Activated CD8-positive, alpha-beta memory T cell treated with anti-CD3 and anti-CD28 coated beads, Interleukin-2, amount 50 U/mL, for 4 hours (primary cell): ENCODE measurements at places on chromosomes 7 and 10.

GRCh38 chr10:77799352-77799751 is 127.2 kb downstream of the DLG5 start:
- no peak for DNase-seq

GRCh38 chr7:69598487-69599285 is 411 bp downstream of the AUTS2 start:
- no peak for DNase-seq

DNA sequence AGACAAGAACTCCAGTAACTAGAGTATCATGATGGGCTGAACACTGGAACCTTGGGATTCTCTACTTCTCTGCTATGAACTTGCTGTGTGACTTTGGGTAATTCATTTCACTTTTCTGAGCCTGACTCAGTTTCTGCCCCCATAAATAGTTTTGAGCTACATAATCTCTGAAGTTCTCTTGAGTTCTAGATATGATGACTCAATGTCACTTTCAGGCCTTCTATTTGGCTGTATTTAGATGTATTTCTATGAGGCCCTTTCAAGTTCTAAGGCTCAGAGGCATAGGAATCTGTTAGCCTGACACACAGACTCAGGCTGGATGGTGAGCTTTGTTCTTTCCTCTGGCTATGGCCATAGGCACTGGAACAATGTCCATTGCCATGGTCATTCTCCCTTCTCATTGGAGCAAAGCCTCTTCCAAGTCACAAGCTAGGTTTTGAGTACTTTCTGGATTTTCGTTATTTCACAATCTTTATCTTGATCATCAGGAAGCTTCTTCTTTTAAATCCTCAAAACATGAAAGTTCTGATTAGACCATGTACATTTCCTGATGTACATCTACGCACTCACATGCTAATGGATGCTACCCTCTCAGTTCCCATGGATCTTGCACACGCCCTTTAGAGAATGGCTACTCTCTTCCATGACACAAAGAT is 101.6 kb downstream of the TES start:
- no peak for DNase-seq

DNA sequence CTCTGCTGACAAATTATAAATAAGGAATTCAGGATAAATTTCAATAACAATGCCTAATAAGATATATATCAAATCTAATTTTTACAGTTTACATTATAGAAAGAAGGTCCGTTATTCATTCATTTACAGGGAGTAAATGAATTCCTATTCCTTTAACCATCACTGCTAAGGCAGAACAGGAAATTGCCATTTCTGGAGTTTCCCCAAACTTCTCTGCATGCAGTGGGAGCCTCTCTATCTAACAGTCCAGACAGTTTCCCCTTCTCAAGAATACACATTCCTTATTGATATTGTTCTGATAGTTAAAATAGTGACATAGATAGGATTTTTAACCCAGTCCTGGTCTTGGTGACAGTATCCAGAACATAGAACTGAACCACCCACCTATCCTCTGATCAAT is 24.3 kb downstream of the MKI67 start:
- no peak for DNase-seq

GRCh38 chr7:84013616-84014240 is 180.9 kb downstream of the SEMA3A start:
- no peak for DNase-seq

DNA sequence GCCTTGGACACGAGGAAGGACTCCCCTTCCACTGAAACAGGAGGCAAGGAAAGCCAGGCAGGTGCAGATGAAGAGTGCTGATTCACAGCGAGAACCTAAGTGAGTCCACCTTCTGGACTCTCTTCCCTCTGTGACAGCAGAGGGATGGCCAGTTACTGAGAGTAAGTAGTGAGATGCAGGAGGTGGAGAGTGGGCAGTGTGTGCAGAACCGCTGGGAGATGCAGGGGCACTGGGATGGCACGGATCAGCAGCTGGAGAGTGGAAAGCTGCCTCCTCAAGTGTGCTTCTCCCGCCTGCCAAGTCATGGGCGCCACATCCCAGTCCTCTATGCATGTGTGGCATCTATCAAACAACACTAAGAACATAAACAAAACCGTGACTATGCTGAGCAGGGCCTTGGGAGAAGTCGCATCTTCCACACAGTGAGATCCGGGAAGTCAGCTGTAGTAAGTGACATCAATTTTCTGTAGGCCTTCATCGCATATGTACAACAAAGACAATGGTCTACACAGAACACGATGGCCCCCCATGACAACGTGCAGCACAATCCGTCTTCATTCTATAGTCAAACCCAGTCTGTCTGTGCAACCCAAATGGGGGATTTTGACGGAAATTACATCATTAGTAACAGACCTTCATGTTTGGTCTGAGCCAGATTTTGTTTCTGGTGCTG is 217.4 kb upstream of the KLF14 start:
- DNase-seq: no peak

DNA sequence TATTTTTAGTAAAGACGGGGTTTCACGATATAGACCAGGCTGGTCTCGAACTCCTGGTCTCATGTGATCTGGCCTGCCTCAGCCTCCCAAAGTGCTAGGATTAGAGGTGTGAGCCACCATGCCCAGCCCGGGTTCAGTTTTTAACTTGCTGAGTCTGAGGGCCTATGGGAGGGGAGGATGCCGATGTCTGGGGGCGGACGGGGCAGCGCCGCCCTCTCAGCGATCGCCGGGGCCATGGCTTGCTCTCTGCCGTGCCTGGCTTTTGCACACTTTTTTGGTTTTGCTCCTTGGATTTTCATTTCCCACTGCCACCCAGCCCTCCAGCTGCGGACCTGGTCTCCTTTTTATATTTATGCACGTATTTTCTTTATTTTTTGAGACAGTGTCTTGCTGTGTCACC is 15.2 kb upstream of the COL26A1 start:
- DNase-seq: no peak

DNA sequence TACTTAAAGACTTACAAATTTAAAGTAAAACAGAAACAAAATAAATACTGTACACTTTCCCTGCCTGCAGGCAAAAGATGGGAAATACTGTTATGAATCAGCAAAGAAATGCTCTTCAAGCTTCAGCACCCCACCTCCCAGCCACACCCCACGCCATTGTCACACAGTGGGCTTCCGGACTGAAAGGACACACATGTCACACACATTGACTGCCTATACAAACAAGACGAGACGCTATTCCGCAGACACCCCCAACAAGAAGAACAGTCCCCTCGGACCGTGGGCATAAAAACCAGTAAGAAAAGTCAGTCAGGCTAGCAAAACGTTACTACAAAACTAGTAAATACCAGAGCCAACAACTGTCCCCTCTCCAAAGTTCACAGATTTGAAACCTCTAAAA is 22.2 kb upstream of the PARP12 start:
- DNase-seq: peak; percentile 49

- DNase-seq: peak; percentile 51
Observed at GRCh38 chr10:31927884-31928548, 615 bp downstream of the ARHGAP12 start.

DNA sequence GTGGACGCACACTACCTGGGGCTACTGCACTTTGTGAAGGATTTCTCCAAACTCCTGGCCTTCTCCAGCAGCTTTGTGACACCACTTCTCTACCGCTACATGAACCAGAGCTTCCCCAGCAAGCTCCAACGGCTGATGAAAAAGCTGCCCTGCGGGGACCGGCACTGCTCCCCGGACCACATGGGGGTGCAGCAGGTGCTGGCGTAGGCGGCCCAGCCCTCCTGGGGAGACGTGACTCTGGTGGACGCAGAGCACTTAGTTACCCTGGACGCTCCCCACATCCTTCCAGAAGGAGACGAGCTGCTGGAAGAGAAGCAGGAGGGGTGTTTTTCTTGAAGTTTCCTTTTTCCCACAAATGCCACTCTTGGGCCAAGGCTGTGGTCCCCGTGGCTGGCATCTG is 14.0 kb downstream of the GPR146 start:
- no peak for DNase-seq

GRCh38 chr7:143456992-143457793 is 13.9 kb downstream of the TAS2R60 start:
- no peak for DNase-seq

- DNase-seq: no peak
Observed at GRCh38 chr7:70237256-70237655, 639.0 kb downstream of the AUTS2 start.

GRCh38 chr10:11875494-11876281 is 52.5 kb downstream of the PROSER2 start:
- no peak for DNase-seq

DNA sequence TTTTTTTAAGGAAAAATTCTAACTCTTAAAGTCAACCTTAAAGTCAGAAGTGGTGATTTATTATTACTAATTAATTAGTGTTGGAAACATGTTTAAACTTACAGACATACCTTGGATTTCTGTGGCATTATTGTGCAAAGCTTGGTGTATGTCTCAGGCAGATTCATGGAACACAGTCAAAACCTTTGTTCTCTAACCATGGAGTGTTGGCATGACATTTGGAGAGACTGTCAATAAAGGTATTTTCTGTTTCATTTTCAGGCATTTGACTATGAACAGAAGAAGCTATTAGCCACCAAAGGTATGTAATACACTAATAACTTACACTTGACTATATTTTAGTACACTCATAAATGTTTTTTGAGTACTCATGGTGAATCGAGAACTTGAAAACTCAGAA is 293.7 kb downstream of the BICC1 start:
- DNase-seq: no peak

- no peak for DNase-seq
Observed at GRCh38 chr7:25250386-25250785, 22.1 kb upstream of the NPVF start.

DNA sequence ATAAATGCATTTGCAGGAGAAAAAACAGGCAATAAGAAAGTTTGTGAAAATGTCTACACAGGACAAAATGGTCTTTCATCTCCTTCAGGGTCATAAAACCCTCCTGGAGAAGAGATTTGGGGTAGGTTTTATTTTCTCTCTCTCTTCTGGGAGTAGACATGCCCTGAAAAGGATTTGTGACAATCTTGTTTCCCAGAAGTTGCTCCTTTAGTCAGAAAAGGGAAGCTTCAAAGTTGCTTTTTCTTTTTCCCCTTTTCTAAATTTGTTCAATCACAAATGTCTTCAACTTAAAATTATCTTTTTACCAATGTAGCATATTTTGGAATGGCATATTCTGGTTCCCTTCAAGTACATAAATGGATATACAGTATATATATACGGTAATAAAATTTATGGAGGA is 9.4 kb upstream of the ANKRD22 start:
- no peak for DNase-seq

- DNase-seq: no peak
Observed at GRCh38 chr7:114310345-114311110, 104.1 kb upstream of the FOXP2 start.

- no peak for DNase-seq
Observed at GRCh38 chr7:14793151-14793550, 109.4 kb downstream of the DGKB start.

- DNase-seq: no peak
Observed at GRCh38 chr7:36312064-36312914, 77.4 kb upstream of the ANLN start.

- DNase-seq: no peak
Observed at GRCh38 chr7:121027761-121028669, 39.5 kb downstream of the CPED1 start.

DNA sequence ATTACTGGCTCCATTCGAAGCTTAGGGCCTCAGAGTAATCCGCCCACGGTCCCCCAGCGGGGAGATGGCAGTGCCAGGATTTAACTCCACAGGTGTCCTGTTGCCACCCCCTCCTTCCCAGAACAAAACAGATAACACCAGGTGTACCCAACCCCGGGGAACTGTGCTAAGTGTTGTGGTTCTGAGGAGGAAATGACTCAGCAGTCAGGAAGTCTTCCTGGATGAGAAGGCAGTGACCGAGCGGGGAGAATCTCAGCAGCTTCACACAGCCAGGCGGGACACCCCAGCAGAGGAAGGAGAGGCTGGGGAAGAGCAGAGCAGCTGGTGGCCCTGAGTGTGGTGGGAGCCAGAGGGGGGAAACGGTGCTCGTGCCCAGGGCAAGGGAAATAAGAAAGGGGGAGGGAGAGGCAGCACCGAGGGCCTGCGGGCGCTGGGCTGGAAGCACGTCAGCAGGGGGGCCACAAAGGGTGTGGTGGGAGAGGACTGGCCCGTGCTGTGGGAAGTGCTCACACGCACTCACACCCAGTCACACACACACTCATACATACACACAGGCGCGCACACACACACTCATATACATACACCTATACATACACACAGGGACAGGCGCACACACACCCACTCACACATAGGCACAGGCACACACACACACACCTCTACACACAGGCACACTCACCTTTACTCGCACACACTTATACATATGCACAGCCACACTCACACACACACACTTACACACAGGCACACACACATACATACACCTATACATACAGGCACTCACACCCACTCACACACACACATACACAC is 59.8 kb upstream of the CHST15 start:
- DNase-seq: no peak

GRCh38 chr7:94478648-94479214 is 30.9 kb upstream of the CASD1 start:
- DNase-seq: no peak

DNA sequence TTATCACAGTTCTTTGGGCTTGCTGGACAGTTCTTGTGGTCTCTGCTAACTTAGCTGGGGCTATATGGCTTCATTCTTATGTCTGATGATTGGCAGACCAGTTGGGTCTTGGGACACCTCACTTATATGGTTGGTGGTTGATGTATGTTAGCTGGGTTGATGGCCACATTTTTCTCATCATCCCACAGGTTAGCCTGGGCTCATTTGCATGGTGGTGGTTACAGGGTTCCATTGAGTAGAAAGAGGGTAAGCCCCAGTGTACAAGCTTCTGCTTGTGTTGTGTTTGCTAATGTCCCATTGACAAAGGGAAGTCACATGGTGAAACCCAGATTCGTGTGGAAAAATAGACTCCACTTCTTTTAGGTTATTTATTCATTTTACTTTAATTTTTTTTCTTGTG is 40.6 kb downstream of the TMEM60 start:
- no peak for DNase-seq

GRCh38 chr7:37247861-37248260 is 200.8 kb downstream of the ELMO1 start:
- no peak for DNase-seq

DNA sequence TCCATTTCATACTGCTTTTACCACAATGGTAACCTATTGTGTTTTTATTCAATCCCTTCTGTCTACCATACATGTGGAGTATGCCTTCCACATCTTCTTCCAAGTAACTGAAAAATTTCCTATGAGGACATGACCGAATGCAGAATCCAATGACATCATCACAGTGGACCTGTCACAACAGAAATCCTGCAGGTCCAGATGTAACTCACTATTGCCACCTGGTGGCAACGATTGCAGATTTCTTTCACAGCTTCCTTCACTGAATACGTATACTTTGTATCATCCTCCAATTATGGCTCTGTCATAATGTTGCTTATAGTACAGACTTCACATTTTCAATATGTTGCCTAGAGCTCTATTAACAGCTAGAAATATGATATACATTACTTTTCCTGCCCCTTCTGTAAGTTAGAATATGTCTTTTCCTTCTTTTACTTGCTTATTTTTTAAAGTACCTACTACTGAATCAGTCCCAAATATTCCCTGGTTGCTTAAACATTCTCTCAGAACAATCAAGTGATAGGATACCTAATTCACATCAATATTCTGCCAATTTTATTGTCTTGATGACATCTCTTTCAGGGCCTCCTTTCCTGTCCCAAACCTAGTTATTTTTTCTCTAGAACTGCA is 45.4 kb downstream of the SLC13A1 start:
- DNase-seq: no peak
